ENCODE measurements at places on chromosomes 7 and 10.
A peak's percentile ranks its signal among the peaks of the same experiment; 100 is the strongest.

DNA sequence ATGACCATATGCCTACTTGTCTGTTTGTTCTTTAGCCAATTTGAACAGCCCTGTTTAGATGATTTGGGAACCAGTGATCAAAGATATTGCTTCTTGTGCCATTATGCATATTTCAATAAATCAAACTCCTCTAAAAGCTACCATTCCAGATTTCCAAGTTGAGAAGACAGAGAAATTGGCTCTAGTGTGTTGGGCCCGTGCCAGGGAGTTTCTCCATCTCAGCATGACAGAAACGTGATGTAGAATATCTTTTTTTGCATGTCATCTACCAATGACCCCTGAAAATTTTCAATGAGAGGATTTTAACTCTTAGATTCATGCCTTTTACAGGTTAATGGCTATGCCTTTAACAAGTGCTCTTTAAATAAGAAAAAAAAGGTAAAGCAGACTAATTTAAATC, 50.7 kb upstream of the CABCOCO1 start:
- peak; percentile 18 for DNase-seq

GRCh38 chr10:125122566-125122965, 37.8 kb downstream of the CTBP2 start:
- DNase-seq = no peak

DNA sequence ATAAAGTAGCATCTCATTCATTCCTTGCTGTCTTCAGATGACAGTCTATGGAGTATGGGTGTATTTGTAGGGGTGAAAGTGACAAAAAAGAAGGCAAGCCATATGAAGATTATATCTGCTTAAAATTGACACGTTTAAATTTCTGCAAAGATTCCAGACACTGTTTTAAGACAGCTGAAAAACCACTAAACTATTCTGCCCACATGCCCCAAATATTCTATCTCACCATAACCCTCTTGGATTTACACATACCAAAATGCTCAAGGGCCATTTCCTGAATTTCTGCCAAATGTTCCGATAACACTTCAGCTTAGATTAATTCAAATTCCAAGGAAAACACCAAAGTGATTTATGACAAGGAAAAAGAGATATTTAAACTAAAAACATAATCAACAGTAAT, 99.9 kb upstream of the IL6 start:
- no peak for DNase-seq

- no peak for DNase-seq
These were observed 505.6 kb downstream of the HTR7 start for GRCh38 chr10:90352288-90352687.

Data from left lung (tissue), 14 donors.